ENCODE measurements at places on chromosomes 3 and 15.
A peak's percentile ranks its signal among the peaks of the same experiment; 100 is the strongest.

GRCh38 chr3:127680798-127681221 lies 8.1 kb downstream of the ABTB1 start:
- DNase-seq, result no peak

- DNase-seq, result no peak
Measured at GRCh38 chr3:185103359-185104127, 49.3 kb downstream of the C3orf70 start.

- no peak for DNase-seq
Measured at GRCh38 chr3:48013288-48013980, 2.8 kb downstream of the MAP4 start.

- no peak for DNase-seq
Measured at GRCh38 chr3:53149006-53149690, 11.9 kb upstream of the PRKCD start.

GRCh38 chr3:192931825-192932224 lies 14.2 kb upstream of the MB21D2 start:
- no peak for DNase-seq

- no peak for DNase-seq
Measured at GRCh38 chr15:70378126-70379031, 280.7 kb upstream of the TLE3 start.

GRCh38 chr15:60326824-60327654 lies 70.7 kb downstream of the ANXA2 start:
- DNase-seq, result peak; percentile 16

- no peak for DNase-seq
Measured at GRCh38 chr3:132090921-132091320, 56.1 kb upstream of the CPNE4 start.
